ENCODE measurements at places on chromosomes 6 and 20.

DNA sequence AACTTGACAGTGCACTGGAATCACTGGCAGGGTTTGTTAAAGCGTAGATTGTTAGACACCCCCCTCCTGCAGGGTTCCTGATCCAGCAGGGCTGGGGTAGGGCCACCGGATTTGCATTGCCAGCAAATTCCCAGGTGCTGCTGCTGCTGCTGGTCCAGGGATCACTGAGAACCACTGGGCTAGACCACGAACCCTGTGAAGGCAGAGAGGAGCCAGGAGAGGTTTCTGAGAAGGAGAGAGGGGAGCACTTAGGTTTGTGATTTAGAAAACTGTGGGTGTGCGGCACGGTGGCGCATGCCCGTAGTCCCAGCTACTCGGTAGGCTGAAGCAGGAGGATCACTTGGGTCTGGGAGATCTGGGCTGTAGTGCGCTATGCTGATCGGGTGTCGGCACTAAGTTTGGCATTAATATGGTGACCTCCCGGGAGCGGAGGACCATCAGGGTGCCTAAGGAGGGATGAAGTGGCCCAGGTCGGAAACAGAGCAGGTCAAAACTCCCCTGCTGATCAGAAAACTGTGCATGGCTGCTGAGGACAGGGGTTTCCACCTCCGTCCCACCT, 53.6 kb upstream of the FAM83D start:
- no peak for DNase-seq

DNA sequence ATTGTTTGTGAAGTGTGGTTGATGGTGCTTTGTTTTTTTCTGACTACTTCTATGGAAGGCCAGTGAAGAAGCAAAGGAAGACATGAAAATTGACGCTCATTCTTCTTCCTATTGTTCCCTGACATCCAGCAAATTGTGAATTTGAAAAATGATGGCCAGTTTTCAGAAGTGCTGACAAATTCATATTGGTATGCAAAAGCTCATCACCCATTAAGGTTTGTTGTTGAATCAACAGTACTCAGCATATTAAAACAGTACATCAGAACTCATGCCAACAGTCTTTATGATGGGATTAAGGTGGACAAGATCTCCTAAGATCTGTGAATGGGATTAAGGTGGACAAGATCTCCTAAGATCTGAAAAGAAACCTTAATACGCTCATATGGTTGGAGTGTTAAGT, 1.0 kb upstream of the MTG2 start:
- DNase-seq, result no peak

- no peak for DNase-seq
Measured at GRCh38 chr6:131831392-131831791, 23.6 kb downstream of the ENPP1 start.

DNA sequence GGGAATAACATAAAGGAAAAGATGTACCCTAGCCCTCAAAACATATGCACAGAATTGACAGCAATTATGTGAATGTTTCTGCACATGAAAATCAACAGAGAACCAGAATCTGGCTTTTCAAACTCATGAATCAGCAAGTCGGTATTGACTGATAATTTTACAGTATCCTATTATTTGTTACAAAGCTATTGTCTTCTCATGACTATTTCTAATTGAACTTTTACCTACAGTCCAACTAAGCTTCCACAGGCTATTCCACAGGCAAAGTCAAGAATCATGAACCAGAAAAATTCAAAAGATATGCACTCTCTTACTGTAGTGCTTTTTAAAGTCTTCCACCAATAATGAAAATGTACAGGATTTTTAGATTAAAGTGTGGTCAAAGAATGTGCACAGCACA, 49.1 kb upstream of the DST start:
- no peak for DNase-seq

DNA sequence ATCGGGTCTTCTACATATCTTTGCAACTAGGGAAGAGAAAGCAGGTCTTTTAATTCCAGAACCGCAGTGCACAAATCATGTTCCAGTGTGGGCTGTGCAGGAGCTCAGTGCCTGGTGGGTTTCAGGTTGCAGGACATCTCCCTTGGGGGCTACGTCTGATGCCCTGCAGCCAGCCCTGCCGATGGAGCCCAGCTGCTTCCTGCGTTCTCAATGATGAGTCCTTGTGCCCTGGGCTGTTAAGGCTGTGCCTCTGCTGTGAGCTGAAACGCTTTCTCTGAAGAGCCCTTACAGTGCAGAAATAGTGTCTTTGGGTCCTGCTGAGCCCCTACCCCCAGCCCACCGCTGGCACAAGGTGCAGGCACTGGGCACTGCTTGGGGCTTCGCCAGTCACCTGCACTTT, 192.9 kb downstream of the SYNDIG1 start:
- no peak for DNase-seq

DNA sequence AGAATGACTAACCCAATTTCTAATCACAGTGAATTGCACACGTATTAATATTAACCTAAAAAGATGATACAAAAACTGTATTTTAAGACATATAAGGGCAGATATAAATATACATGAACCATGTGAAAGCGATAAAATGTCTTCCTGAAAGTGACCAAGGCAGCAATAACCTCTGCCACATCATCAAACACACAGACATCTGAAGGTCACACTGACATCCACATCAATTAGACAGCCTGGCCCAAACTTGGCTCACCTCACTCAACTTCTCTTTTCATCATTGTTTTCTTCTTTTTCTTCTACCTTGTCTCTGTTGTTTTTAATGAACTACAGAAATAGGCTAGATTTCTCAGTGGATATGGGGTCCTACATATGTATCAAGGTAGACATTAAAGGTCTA, 128.5 kb downstream of the TRDN start:
- no peak for DNase-seq

- no peak for DNase-seq
Measured at GRCh38 chr20:13149371-13150105, 71.5 kb upstream of the ISM1 start.

- peak; percentile 77 for DNase-seq
Measured at GRCh38 chr6:129498950-129499842, 210.8 kb downstream of the ARHGAP18 start.

GRCh38 chr6:13142611-13143010, 185.7 kb downstream of the TBC1D7 start:
- no peak for DNase-seq

GRCh38 chr6:112475083-112475482, 128.0 kb downstream of the RFPL4B start:
- DNase-seq, result no peak

DNA sequence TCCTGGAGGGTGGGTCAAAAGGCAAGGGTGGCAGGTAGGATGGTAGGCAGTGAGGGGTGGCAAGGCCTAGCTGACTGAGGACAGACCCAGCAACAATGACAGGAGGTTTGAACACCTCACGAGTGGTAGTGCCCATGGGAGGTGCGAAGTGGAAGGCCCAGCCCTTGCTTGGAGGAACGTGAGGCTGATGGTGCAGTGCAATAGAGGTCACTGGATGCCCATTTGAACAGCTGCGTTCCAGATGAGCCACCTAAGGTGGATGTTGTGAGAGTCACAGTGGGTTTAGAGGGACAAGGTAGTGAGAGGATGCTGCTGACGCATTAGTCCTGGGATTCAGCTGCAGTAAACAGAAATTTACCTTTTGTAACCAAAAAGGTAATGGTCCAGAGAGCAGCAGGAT, 15.6 kb downstream of the TMEM74B start:
- no peak for DNase-seq

GRCh38 chr6:133423242-133423641, 182.1 kb downstream of the EYA4 start:
- DNase-seq, result no peak

DNA sequence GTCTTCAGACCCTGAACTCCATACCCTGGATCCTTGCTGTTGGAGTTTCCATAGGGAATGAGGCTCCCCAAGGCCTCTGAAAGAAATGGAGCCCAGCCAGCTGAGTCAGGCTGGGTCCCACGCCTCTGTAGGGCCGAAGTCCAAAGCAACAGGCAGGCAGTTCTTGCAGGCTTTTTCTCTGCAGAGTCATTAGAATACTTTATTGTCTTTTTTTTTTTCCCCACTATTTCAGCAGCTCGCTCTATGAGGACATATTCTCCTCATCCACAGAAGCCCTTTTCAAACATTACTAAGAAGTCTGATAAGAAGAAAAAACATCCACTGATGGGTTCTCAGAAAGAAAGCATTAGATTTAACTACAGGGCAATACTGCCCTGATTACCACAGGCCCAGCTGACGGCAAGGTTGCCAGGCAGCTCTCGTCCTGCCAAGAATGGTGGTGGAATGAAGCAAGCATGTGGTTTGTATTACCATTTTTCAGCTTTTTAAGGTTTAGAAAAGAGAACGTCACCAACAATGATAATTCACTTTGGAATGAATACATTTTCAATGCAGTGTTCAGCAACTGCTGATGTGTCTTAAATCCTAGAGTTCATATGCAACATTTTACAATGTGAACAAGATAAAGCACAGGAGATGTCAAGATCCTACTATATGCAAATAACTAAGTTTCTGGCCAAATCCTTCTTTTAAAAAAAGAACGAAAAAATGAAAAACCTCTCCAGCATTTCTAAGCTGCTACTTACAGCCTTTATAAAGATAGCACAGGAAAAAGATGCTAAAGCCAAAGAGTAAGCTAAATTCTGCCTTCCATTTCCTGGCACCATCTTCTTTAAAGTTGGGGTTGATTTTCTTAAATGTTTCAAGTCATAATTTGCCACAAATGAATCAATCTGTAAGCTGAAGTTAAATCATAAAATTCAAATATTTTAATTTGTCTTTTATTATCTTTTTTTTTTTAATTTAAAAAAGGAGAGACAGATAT, 223.6 kb upstream of the CITED2 start:
- no peak for DNase-seq
